Pancreas (tissue), 10 donors: ENCODE measurements at places on chromosomes 11 and 22. TPM values are rescaled to one million over a fixed set of nuclear protein-coding genes. Genes with fewer than 3 reads are reported as not detected.

The OR2D2 gene
- total RNA-seq: 0.20 TPM

The OR52E8 gene
- not detected for total RNA-seq

DNA sequence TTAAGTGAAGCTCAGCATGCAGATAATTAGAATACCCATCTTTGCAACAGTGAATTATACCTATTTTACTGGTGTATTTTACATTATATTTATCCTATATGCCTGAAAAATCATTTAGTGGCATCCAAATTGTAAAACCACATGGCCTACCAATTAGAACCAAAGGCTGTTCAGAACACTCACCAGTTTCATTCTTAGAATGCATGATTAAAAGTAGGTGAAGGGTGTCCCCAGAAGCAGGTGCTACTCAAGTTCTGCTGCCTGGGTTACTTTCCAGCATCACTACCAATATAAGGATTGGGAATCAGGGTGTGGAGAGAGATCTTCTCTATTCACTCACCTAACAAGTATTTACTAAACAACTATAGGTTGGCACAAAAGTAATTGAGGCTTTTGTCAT is 103.3 kb downstream of the SGSM3 start:
- no peaks in the 10 kb centered on the region for H3K36me3 ChIP-seq
- no peaks in the 10 kb centered on the region for H3K27me3 ChIP-seq
- peaks cover 3% of the 10 kb centered on the region for H3K4me1 ChIP-seq
- no peak overlapping the region for H3K4me3 ChIP-seq
- no peak overlapping the region for H3K27ac ChIP-seq

GRCh38 chr22:47634347-47634746 is 871.9 kb downstream of the TBC1D22A start:
- H3K4me1 ChIP-seq: no peaks in the 10 kb centered on the region
- no peaks in the 10 kb centered on the region for H3K27me3 ChIP-seq

DNA sequence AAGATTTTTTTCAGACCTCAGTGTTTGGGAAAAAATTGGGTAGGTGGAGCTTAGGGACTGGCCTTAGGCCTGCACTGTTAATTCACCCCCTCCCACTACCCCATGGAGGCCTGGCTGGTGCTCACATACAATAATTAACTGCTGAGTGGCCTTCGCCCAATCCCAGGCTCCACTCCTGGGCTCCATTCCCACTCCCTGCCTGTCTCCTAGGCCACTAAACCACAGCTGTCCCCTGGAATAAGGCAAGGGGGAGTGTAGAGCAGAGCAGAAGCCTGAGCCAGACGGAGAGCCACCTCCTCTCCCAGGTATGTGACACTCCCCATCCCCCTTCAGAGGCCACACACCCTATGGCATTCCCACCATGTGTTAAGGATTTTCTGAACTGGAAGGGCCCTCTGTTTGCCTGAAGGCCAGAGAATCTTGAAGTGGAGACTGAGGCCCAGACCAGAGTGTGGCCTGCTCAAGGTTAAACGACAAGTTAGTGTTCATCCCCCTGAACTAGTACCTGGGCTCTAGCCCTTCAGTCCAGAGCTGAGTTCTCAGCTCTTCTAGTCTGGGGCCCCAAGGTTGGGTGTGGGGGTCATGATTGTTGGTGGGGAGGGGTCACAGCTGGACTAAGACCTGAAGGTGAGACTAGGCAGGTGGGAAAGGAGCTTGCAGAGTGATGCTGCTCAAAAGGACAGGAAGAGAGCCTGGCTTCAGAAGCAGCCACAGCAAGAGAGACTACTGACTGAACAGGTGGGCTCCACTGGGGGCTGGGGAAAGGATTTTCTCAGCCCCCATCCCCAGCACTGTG is 2.3 kb upstream of the FOLR1 start:
- no peaks in the 10 kb centered on the region for H3K27me3 ChIP-seq
- no peak overlapping the region for H3K4me3 ChIP-seq
- DNase-seq: peak; percentile 33
- no peak overlapping the region for H3K27ac ChIP-seq
- H3K4me1 ChIP-seq: no peaks in the 10 kb centered on the region
- H3K36me3 ChIP-seq: no peaks in the 10 kb centered on the region

DNA sequence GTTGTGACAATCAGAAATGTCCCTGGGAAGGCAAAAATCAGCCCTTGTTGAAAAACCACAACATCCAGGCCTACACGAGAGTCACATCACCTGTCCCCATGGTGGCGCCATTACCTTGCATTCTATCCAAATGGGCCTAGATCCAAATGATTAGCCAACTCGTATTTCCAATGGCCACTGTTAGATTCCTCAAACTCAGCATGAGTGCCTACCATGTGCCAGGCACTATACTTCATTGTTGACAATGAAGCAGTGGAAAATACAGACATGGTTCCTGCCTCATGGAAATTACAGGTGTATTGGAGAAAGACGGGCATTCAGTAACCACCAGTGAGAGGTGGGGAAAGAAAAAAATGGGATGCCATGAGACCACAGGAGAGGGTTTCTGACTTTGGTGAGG is 29.8 kb upstream of the CREB3L1 start:
- peaks cover 3% of the 10 kb centered on the region for H3K4me1 ChIP-seq
- no peaks in the 10 kb centered on the region for H3K36me3 ChIP-seq
- DNase-seq: peak; percentile 74
- H3K27me3 ChIP-seq: no peaks in the 10 kb centered on the region
- H3K27ac ChIP-seq: peak overlapping the region; percentile 22

DNA sequence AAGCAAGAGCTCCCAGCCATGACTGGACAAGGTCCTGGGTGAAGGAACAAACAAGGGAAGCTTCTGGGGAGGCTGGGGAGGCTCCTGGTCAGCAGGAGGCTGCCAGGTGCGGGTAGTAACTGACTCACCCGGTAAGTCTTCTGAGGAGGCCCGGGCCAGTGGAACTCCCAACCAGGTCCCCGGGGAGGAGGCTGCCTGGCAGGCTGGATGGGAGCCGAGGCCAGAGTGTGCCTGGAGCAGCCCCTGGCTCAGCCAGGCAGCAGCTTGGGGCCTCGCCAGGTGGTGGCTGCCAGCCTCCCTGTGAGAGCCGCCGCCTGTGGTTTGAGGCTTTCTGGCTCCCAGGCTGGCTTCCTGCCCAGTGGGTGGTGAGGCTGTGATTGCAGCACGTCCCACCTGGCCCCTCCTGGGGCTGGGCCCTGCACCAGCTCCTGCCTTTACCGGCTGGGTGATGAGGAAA is 46.2 kb downstream of the IGF2 start:
- peak; percentile 99 for DNase-seq
- no peak overlapping the region for H3K27ac ChIP-seq

DNA sequence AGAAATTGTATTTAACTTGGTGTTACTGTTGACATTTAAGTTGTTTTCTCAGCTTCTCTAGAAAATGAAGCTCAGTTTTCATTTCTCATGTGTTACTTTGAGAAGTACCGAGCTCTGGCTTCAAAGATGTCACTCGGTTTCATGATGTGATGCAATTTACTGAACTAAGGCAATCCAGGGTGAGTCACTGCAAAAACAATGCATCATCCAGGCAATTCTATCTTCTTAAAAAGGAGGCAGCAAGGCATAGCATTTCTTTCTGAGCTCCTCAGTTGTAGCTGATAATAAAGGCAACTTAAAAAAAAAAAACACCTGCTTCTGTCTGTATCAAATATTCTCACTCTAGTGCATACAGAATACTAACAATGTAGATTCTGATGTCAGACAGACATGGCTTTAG is 91.1 kb upstream of the KCNA4 start:
- H3K27ac ChIP-seq: no peak overlapping the region
- no peak for DNase-seq
- H3K36me3 ChIP-seq: no peaks in the 10 kb centered on the region
- no peaks in the 10 kb centered on the region for H3K27me3 ChIP-seq

- H3K36me3 ChIP-seq: no peaks in the 10 kb centered on the region
- H3K4me3 ChIP-seq: no peak overlapping the region
- H3K4me1 ChIP-seq: peaks cover 38% of the 10 kb centered on the region
- no peak for DNase-seq
Observed at GRCh38 chr22:37588546-37589215, 8.8 kb upstream of the LGALS2 start.

DNA sequence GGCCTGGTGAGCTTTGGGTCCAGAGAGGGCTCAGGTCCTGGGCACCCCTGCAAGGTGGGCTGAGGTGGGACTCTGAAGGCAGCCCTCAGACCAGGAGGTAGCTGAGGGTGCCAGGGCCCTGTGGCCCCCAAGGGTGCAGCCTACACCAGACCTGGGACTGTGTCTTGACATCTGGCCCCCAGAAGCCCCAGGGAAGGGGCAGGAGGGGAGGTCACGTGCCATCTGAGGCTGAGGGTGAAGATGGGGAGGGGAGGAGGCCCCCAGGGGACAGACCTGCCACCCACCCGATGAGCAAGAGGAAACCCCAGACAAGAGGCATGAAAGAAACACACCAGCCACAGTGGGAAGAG is 520.2 kb downstream of the BRD1 start:
- no peaks in the 10 kb centered on the region for H3K27me3 ChIP-seq
- H3K4me3 ChIP-seq: no peak overlapping the region
- H3K4me1 ChIP-seq: no peaks in the 10 kb centered on the region
- H3K36me3 ChIP-seq: no peaks in the 10 kb centered on the region
- DNase-seq: peak; percentile 30
- no peak overlapping the region for H3K27ac ChIP-seq

DNA sequence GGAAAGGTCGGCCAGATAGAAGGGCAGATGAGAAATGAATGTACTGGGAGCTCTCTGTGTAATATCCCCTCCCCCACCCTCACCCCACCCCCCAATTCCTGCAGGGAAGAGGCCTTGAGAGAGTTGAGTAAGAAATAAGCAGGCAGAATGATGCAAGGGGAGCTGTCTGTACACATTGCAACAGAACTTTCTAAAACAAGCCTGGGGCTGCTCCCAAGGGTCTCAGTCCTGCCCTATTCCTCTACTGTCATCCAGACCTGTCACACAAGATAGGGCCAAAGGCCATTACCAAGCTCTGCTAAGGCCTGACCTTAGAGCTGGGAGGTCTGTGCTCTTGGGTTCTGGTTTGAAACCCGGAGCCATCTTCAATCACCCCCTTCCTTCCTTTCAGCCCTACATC is 5.7 kb upstream of the DGAT2 start:
- H3K4me1 ChIP-seq: no peaks in the 10 kb centered on the region
- H3K27me3 ChIP-seq: no peaks in the 10 kb centered on the region

DNA sequence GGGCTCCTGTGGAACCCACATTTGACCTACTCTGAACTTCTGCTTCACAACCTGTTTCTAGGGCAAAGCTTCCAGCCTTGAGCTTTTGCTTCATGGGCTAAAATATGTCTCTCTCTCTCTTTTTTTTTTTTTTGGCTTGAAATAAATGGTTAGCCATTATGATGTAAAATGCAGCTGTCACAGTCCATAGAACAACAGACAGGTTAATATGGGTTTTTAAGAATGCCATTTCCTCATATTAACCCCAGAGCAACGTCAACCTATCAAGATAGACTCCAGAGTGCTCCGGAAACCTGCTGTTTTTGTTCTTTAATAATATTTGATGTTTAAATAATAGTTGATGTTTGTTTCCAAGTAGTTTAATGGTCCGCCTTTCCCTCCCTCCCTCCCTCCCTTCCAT is 285.6 kb downstream of the TENM4 start:
- H3K36me3 ChIP-seq: no peaks in the 10 kb centered on the region
- H3K27ac ChIP-seq: no peak overlapping the region
- no peaks in the 10 kb centered on the region for H3K27me3 ChIP-seq

GRCh38 chr11:66014804-66015453 is 3.1 kb downstream of the CST6 start:
- H3K36me3 ChIP-seq: no peaks in the 10 kb centered on the region
- DNase-seq: no peak
- H3K27ac ChIP-seq: no peak overlapping the region
- no peaks in the 10 kb centered on the region for H3K4me1 ChIP-seq

DNA sequence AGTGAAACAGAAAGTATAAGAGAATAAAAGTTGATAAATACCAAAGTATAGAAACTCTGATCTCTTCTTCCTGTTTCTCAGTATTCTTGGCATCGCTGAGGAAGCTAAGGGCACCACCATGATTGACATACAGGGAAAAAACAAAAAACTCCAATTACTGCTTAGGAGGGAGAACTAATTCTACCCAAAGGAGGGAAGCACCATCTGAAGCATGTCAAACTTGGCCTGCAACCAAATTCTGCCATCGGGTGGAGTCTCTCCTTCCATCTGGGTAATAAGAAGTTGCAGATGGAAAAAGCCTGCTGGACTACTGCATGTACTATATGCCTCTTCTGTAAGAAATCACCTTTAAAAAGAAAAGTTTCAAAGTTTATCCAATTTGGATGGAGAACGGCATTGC is 30.5 kb upstream of the PPP2R1B start:
- no peaks in the 10 kb centered on the region for H3K36me3 ChIP-seq
- peaks cover 15% of the 10 kb centered on the region for H3K4me1 ChIP-seq
- no peak for DNase-seq
- no peak overlapping the region for H3K4me3 ChIP-seq
- no peaks in the 10 kb centered on the region for H3K27me3 ChIP-seq

- no peak for DNase-seq
- no peaks in the 10 kb centered on the region for H3K36me3 ChIP-seq
- no peaks in the 10 kb centered on the region for H3K27me3 ChIP-seq
- H3K4me1 ChIP-seq: no peaks in the 10 kb centered on the region
Observed at GRCh38 chr22:45319324-45319685, 9.6 kb downstream of the FAM118A start.

DNA sequence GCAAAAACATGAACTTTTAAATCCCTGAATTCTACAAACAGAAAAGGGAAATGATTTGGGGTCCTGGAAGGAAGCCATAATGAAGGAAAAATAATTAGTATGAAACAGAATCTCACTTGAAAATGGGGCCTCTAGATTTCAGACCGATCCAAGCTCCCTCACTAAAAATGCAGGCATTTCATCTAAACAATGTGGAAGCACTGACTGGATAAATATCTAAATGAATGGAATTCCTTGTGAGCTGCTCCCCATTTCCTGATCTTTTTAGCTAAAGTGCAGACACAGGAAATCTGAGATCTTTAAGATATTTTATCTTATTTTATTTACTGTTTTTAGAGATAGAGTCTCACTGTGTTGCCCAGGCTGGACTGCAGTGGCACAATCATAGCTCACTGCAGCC is 1255.8 kb downstream of the LRRC4C start:
- H3K4me1 ChIP-seq: no peaks in the 10 kb centered on the region
- no peak overlapping the region for H3K4me3 ChIP-seq
- no peaks in the 10 kb centered on the region for H3K36me3 ChIP-seq

DNA sequence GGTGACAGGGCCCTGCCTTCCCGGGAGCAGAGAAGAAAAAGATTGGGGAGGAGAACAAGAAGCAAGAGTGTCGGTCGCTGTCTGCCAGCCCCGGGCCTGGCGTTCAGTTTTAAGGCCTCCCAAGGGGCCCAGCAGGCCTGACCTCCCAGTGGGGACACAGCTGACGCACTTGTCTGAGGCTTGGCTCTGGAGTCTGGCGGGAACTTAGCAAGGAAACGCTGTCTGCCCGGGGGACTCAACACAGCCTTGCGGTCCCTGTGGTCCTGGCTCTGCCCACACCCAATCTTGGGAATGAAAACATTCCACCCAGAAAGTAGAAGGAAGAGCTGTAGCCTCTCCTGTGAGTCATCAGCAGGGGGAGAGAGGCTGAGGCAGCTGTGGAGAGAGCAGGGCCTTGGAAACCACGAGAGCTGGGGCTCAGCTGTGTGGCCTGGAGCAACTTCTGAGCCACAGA is 54.4 kb downstream of the TRAF6 start:
- no peak for DNase-seq
- H3K36me3 ChIP-seq: peaks cover 2% of the 10 kb centered on the region
- H3K4me1 ChIP-seq: no peaks in the 10 kb centered on the region
- no peak overlapping the region for H3K27ac ChIP-seq
- no peaks in the 10 kb centered on the region for H3K27me3 ChIP-seq

- H3K4me1 ChIP-seq: no peaks in the 10 kb centered on the region
- H3K27me3 ChIP-seq: no peaks in the 10 kb centered on the region
- H3K4me3 ChIP-seq: no peak overlapping the region
- H3K27ac ChIP-seq: no peak overlapping the region
- no peaks in the 10 kb centered on the region for H3K36me3 ChIP-seq
Observed at GRCh38 chr11:110492321-110492685, 62.6 kb downstream of the FDX1 start.
